ENCODE measurements at places on chromosomes 16 and 17.
A peak's percentile ranks its signal among the peaks of the same experiment; 100 is the strongest.

DNA sequence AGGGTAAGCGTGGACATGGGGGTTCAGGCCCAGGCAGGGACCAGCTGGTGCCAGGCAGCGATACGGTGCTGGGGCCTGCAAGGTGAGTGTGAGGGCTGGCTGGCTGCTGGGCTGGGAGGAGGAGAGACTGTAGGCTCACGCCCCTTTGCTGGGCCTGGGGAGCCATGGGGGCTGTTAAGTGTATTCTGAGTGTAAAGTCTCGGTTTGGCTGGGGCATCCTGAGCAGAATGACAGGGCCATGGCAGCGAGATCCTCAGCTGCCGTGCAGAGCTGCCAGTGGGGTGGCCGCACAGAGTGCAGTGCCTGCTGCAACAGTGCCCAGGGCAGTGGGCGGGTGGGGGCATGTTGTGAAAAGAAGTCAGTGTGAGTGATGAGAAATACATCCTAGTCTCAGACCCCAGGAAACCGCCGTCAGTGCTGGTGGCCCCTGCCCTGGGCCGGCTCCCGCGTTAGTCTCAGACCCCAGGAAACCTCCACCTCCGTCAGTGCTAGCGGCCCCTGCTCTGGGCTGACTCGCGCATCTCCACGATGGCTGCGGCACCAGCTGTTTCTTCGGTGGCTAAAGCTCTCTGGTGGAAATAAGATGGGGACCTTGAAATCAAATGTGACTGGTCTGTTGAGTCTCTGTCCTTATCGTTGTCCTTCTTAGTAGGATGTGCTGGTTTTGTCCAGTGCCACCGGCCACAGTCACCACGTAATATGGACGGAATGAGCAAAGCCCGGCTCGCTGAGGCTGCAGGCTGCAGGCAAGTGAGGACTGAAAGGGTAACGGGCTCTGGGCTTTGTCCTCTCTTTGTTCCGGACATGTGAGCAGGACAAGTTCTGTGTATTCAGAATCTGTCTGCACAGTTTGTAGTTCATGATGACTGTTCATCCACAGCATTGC, 22.9 kb downstream of the ACSF3 start:
- DNase-seq = peak; percentile 9

GRCh38 chr17:54280741-54281140, 458.0 kb downstream of the KIF2B start:
- DNase-seq = no peak

DNA sequence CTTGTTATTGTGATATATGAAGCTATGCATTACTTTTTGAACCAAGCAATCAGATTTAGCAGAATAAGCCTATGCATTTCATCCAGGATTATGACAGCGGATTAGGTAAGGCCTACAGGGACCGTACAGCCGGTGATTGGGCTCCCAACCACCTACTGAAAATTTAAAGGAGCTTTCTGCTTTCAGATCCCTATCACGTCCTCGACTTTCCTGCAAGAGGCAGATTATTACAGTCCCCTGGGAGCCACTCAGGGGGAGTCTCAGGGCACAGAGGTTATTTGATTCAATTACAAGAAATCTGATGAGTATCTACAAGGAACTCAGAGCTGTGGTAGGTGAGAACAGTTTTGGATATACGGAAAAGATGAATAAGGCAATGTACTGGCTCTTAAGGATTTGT, 80.7 kb downstream of the HS3ST3B1 start:
- DNase-seq = no peak

- peak; percentile 68 for DNase-seq
Measured at GRCh38 chr17:42337442-42337841, 49.1 kb downstream of the STAT5A start.

- no peak for DNase-seq
Measured at GRCh38 chr17:49252148-49252695, 21.6 kb upstream of the PHOSPHO1 start.

- DNase-seq = no peak
Measured at GRCh38 chr16:56615353-56615752, 7.0 kb downstream of the MT2A start.

GRCh38 chr17:50257676-50258224, 16.5 kb upstream of the TMEM92 start:
- DNase-seq = no peak

- DNase-seq = no peak
Measured at GRCh38 chr16:53999841-54000240, 286.7 kb downstream of the IRX3 start.

- no peak for DNase-seq
Measured at GRCh38 chr17:1709971-1710806, at the start of gene TLCD2. Gene TLCD2, minus strand, starts transcription at chr17:1710377. Its CDS starts 135 bp downstream, at chr17:1710242.

- DNase-seq = no peak
Measured at GRCh38 chr17:29212681-29213121, 32.5 kb upstream of the MYO18A start.

GRCh38 chr16:74078511-74079231, 217.9 kb upstream of the PSMD7 start:
- no peak for DNase-seq

DNA sequence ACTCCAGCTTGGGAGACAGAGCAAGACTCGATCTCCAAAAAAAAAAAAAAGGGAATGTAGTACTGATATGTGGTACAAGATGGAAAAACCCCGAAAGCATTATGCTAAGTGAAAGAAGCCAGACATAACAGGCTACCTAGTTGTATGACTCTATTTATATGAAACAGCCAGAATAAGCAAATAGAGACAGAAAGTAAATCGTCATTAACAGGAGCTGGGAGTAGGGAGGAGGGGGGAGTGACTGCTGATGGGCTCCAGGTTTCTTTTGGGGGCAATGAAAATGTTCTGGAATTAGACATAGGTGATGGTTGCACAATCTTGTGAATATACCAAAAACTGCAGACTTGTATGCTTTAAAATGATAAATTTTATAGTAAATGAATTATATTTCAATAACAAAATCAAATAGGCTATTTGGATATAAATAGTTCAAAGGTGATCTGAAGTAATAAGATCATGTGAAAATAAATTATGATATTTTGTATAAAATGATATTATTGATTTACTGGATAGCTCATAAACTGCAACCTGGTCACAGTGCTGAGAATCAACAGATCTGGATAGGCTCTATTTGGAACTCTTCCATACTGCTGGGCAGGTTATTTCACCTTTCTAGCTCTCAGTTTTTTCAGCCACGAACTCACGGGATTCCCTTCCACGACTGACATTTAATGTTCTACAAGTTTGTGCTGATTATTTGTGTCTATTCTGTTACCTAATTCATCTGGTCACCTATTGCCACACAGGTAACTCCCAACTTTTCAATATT, 27.1 kb downstream of the ZNF652 start:
- DNase-seq = no peak

DNA sequence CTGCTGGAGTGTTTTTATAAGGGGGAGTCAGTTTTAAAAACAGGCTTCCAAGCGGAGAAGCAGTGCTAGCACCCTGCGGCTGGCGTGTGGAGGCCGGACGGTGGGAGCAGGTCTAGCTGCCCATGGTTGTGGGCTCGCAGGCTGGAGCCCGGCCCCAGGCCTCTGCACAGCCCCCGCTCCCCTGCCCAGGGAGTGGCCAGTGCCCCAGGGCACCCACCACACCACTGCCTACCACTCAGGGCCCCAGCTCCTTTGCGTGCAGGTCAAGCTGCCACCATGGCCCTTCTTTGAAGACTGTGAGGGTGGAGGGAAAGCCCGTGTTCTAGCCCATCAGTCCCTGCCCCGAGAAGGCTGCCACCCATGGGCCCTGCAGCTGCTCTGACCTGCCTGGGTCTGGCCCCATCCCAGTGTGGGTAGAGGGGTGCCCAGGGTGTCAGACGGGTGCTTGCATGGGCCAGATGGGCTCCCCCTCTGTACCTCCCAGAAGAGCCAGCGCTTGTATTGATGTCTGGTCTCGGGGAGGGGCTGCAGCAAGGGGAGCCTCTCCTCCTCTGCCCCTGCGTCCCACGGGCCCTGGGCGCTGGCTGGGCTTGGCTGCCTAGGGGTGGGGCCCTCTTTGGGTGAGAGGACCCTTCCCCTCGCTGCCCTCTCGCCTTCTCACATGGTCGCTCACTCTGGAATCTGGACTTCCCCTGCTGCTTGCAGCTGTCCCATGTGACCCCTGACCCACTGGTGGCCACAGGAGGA, 1.5 kb upstream of the NUDT16L1 start:
- no peak for DNase-seq

- no peak for DNase-seq
Measured at GRCh38 chr16:9256196-9256595, 164.8 kb downstream of the HAPSTR1 start.

DNA sequence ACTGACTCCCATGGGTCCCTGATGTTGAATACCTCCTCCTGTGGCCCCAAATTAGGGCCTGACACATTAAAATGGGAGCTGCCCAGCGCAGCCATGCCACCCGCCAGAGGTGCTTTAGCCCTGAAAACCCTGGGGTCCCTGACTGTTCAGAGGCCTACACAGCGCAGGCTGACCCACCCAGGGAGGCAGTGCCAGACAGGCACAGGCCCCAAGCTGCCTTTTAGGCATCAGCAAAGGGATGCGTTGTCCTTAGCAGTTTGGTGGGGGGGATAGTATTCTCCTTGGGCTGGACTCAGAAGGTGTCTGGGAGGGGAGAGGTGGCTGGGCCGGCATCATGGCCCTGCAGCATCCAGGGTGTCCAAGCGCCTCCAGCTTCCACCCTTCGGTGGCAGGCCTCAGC, 1.4 kb downstream of the RAPGEFL1 start:
- DNase-seq = no peak

- no peak for DNase-seq
Measured at GRCh38 chr16:72410492-72410891, 238.5 kb upstream of the PMFBP1 start.

- DNase-seq = no peak
Measured at GRCh38 chr16:70688246-70688742, 2.4 kb upstream of the MTSS2 start.

GRCh38 chr17:82985428-82985805, 94.0 kb upstream of the METRNL start:
- no peak for DNase-seq

DNA sequence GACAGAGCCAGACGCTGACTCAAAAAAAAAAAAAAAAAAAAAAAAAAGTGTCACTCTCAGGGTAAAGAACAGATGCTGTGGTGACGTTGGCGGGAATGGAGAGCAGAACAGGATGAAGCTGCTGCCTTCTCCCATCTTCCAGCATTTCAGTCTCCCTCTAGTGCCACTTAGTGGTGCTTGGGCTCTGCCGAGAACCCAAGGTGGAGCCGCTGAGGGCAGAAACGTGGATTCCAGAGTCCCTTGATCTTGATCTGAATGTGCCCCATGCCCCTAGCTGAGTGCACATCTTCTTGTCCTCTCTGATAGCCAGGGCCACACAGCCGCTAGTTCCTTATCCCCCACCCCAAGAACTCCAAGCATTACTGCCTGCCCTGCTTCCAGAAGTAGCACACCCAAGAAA, 43.2 kb upstream of the FA2H start:
- DNase-seq = no peak

DNA sequence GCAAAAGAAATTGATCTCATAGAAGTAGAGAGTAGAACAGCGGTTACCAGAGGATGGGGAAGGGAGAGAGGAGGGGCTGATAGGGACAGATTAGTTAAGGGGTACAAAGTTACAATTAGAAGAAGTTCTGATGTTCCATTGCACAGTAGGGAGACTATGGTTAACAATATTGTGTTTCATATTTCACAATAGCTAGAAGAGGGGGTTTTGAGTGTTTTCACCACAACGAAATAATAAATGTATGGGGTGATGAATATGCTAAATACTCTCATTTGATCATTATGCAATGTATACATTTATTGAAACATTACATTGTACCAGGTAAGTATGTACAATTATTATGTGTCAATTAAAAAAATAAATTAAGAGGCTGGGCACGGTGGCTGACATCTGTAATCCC, 291.2 kb upstream of the KCNJ16 start:
- DNase-seq = no peak

- no peak for DNase-seq
Measured at GRCh38 chr17:16880121-16880842, 91.6 kb downstream of the TNFRSF13B start.

DNA sequence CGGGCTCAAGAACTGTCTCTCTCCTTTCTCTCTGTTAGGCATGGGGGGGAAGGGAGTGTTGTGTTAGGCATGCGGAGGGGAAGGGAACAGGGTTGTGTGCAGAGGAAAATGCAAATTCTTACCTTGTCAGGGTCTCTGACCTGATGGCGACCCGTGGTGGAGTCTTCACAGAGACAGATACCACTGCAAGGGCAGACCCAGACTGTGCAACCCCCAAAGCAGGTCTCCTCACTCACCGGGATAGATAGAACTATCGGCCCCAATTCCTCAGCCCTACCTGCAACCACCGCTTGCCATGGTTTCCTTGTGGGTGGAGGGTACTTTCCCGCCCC, 9.6 kb upstream of the MPP2 start:
- no peak for DNase-seq

All from GM06990 (cell line).